ENCODE measurements at places on chromosomes 2 and 18. TPM values are rescaled to one million over a fixed set of nuclear protein-coding genes. Genes with fewer than 3 reads are reported as not detected.

DNA sequence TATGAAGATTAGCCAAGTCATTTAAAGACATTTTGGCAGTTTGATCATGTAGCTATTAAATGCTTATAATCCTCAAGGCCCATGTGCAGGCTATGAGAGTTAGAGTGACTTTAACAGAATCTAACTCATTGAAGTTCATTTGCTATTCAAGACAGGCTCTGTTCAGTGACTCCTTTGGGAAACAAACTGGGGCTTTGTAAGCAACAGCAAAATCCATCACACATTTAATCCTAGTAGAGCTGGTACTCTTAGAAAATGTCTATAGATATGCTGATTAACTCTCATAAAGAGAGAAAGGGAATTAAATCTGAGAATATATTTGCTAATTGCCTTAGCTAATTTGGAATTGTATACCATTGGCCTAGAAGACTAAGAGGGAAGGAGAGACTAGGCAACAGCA lies 182.8 kb upstream of the SESTD1 start:
- DNase-seq = no peak

GRCh38 chr2:145909175-145909755 lies 1389.3 kb upstream of the ZEB2 start:
- DNase-seq = no peak

GRCh38 chr18:48723837-48724236 lies 185.0 kb downstream of the CTIF start:
- DNase-seq = no peak

DNA sequence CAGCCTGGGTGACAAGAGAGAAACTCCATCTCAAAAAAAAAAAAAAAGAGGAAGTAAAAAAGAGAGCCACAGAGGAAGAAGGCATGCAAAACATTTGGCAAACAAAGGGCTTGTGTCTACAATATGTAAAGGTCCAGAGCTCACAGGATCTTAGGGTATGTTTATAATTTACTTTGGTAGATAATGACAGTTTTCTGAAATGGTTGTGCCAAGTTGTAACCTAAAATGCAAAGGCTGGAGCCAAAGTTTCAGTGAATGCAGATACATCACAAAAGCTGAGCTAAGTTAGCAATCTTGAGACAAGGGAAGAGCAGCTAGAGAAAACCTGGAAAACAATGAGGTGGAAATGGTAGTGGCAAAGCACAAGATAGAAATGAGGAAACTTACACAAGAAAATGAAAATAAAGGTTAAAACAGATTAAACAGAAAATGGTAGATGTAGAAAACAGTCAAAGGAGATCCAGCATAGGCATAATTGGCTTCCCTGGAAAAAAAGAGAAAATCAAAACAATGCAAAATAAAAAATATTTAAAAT lies 77.5 kb upstream of the HK2 start:
- DNase-seq = no peak

GRCh38 chr18:31577195-31577594 lies 14.5 kb upstream of the TTR start:
- no peak for DNase-seq

LIMS4 gene
- not detected for total RNA-seq

Measured in liver (tissue), 10 donors.